ENCODE measurements at places on chromosomes 7 and 10.

- no peak for DNase-seq
Measured at GRCh38 chr7:41729059-41729458, 26.2 kb upstream of the INHBA start.

DNA sequence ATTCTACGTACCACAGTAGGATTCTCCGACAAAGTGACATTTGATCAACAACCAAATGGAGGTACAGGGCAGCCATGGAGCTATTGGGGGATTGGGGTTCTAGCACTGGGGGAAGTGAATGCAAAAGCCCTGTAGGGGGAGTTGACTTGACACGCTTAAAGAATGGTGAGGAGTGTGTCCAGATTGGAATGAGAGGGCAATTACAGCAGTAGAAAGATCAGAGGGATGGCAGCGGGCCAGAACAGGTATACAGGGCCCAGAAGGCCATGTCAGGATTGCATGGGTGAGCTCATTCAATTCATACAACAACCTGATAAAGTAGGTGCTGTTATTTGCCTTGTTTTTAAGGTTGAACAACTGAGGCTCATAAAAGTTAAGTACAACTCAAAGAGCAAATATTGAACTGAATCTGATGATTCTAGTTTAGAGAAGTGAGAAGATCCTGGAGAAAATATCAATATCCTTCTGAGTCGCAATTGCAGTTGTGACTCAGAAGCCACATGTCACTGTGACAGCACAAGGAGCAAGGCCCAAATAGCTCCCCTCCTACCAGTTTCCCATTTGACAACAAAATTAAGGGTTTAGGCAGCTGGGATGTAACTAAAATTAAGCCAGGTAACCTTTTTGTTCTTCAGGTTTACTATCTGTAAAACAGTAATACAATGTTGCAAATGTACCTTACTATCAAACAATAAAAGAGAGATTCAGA, 28.0 kb upstream of the CTTNBP2 start:
- no peak for DNase-seq

DNA sequence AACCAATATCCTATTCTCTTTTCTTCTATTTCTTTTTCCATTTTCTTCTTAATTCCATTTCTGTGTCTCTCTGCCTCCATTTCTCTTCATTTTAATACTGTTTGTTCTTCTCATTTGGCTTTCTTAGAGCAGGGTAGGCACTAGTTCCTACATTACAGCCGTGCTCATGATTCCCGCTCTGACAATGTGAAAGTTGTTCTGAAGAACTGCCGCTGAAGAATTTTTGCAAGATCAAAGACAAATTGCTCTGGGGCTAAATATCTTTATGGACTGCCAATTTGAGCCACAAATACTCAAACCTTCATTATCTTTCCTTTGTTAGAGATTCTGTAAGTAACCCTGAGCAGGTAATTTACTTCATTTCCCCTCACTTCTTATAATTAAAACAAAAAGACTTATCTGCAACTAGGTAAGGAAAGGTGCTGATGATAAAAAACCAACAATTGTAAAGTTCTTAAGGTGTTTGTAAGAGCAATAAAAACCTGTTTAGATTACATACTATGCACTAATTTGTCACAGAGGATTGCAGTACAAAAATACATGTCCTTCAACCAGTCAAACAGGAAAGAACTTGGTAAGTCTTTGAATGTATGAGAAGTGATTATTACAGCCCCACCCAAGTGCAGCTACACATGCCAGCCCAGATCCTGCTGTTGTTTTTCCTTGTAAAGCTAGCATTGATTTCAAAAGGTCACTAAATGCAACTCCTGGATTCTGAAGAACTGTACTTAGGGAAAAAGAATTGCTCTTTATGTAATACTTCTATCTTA, 127.5 kb downstream of the COL28A1 start:
- no peak for DNase-seq

GRCh38 chr7:4661871-4662270, 20.2 kb upstream of the FOXK1 start:
- no peak for DNase-seq

DNA sequence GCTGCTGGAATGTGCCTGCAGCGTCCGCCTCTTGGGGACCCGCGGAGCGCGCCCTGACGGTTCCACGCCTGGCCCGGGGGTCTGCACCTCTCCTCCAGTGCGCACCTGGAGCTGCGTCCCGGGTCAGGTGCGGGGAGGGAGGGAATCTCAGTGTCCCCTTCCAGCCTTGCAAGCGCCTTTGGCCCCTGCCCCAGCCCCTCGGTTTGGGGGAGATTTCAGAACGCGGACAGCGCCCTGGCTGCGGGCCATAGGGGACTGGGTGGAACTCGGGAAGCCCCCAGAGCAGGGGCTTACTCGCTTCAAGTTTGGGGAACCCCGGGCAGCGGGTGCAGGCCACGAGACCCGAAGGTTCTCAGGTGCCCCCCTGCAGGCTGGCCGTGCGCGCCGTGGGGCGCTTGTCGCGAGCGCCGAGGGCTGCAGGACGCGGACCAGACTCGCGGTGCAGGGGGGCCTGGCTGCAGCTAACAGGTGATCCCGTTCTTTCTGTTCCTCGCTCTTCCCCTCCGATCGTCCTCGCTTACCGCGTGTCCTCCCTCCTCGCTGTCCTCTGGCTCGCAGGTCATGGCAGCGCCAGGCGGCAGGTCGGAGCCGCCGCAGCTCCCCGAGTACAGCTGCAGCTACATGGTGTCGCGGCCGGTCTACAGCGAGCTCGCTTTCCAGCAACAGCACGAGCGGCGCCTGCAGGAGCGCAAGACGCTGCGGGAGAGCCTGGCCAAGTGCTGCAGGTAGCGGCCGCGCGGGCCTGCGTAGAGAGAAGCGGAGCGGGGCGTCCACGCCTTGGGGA, 645 bp downstream of the SLC26A4 start:
- peak; percentile 66 for DNase-seq

DNA sequence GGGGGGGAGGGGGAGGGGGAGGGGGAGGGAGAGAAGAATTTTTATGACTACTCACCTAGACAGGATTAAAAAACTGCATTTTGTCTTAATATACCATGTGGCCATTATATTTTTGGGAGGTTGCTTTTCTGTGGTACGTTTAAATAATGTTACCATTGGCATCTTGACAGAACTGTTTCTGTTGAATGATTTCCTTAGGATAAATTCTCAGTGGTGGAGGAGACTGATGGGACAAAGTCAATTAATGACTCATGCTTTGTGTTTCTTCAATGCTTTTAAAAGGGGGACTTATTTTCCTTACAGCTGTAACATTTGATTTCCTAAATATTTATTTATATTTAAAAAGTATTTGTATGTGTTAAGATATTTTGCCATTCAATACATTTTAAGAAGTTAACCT, 13.7 kb downstream of the AGR2 start:
- no peak for DNase-seq

DNA sequence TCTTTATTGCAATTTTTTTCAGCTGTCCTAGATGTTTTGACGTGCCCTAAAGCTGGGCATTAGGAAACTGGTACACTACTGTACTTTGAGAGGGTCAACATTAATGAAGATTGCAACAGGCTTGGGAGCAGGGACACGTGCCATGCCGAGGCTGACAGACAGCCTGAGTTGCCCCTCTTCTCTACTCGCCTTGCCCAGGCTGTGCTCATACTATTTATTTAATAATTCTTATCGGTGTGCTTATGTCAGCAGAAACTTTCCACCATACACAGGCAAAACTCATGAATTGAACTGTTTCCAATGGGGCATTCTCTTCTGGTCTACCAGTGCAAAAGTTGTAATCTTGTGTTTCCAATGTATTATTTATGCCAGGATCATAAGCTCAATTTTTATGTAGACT, 24.4 kb downstream of the C7orf57 start:
- DNase-seq, result no peak

- DNase-seq, result no peak
Measured at GRCh38 chr7:5598261-5598761, 174.7 kb upstream of the TNRC18 start.

DNA sequence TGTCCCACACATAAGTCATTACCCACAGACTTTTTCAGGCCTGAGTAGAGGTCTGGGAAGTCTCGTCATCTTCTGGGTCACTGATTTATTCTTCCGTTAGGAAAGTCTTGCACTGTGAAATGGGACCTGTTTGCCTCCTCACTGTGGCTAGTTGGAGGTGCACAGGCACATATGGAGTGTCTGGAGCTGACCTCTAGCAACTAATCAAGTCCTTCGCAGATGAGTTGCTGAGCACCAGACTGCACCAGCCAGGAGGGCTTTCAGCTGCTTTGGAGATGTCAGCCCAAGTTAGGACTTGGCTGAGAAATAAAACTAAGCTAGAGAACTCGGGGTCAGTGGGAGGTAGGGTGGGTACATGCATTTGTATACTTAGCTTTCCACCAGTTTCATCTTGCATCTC, 578.0 kb downstream of the GRID1 start:
- DNase-seq, result no peak

GRCh38 chr10:35339942-35340341, 3.6 kb downstream of the CCNY start:
- DNase-seq, result no peak

- no peak for DNase-seq
Measured at GRCh38 chr10:103510046-103510685, 16.7 kb downstream of the NEURL1 start.

DNA sequence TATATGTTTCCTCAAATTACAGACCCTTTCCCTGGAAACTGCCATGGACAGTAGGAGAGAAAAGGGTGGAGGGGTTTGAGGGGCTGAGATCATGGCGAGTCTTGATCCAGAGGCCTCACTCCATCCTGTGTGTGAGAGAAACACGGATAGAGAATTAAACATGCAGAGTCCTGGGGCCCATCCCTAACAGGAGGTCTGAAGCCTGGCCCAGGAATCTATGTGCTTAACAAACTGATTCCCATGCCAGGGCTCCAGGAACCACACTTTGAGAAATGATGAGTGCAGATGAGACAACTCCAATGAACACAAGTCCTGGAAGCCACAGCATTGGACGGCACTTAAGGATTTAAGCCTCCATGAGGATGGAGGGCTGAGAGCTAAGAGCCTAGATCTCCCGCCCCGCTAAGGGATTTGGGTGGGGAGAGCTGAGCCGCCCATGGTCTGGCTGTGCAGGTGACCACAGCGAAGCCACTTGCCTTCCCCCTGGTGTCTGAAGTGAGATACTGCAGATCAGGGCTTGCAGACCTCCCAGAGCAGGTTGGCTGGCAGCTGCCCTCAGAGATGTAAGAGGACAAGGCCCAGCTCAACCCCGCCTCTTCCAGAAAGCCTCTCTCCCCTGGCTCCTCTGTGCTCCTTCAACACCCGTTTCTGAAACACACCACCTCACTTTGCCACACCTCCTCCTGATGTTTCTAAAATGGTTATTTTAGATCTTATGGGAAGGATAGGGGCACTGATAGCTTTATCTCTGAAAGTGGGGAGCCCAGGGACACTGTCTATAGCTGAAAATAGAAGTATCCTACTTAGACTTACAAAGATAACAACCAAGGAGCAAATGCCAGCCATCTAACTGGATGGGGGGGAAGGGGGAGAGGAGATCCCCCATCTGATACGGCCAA, 24.8 kb upstream of the EIF5AL1 start:
- DNase-seq, result peak; percentile 64

DNA sequence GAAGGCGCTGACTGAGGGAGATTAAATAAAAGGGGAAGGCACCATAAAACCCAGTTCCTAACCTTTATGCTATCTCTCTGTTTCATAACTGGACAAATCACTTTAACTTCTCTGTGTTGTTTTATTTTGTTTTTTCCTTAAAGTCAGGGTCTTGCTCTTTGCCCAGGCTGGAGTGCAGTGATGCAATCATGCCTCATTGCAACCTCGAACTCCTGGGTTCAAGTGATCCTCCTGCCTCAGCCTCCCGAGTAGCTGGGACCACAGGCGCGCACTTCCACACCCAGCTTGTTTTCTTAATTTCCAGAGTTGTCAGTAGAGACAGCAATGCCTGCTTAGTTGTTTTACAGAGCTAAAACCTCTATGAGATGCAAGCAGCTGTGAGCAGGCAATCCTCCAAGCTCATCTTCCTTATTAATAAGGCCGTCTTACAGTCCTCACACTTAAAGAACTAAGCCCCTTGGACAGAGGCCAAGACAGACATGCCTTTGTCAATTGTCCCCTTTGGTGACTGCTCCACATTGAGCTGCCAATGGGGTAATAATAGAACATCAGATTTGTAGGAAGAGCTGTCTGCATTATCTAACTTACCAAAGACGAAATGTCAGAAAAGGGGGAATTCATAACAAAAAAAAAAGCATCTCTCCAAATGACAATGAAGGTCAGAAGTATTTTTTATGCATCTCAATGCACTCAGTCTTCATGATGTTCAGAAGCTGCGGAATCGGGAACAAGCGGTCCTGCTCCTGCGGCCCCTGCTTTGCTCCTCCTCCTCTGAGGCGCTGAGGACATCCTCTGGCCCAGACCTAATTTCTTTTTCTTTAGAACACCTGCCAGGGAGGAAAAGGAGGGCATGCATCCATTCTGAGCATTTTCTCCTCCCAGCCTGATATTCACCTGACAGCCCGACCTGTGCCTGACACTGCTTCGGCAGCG, 62.7 kb upstream of the RNF32 start:
- no peak for DNase-seq

DNA sequence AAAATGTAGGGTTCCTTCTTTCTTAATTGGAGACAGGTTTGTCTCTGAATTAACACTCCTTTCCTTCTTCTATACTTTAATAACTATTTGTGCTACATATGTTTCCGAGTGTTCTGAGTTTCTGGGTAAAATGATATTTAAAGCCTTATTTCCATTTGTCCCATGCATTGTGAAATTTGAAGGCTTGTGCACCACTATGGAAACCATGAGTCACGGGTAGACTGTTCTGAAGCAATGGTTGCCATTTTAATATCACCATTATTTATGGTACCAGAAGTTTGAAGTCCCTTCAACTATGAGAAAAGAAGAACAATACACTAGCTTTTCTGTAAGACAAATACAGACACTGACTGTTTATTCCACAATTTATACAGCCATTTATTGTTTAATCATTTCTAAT, 44.7 kb upstream of the ZEB1 start:
- DNase-seq, result no peak

- no peak for DNase-seq
Measured at GRCh38 chr10:1287487-1287886, 231.3 kb downstream of the WDR37 start.

DNA sequence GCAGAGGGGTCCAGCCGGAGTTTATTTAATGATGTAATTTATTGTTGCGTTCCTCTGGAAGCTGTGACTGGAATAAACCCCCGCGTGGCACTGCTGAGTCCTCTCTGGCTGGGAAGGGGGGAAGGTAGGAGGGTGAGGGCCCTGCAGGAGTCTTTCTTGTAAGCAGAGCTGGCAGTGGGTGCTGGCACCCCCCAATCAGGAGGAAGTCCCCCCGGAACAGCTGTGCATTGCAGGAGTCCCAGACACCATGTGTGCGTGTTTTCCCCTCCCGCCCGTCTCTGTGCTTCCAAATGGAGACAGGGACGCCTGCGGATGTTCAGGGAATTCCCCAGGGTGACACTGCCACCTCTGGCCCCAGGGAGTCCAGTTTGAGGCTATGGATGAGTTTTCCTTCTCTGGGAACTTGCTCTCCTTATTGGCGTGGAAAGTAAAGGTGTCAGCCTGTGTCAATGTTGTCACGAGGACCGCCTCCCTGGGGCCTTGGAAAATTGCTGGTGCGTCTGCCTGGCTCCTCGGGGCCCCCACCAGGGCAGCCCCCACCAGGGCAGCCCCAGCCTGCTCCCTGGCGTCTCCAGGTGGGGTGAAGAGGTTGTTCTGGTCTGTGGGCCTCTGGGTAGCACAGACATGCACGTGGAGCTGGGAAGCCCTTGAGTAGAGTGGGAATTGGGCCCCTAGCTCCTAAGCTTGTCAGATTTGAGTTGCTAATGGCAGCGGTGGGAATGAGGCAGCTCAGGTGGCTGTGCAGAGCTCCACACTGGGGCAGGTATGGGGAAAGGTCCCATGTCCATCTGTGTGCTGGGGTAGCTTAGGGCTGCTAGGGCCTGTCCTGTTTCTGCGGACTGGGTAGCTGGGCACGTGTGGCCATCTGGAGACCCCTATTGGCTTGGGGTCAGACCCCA, 2.7 kb downstream of the FZD9 start:
- no peak for DNase-seq

All from erythroblast (primary cell).